ENCODE measurements at places on chromosomes 4 and X.

DNA sequence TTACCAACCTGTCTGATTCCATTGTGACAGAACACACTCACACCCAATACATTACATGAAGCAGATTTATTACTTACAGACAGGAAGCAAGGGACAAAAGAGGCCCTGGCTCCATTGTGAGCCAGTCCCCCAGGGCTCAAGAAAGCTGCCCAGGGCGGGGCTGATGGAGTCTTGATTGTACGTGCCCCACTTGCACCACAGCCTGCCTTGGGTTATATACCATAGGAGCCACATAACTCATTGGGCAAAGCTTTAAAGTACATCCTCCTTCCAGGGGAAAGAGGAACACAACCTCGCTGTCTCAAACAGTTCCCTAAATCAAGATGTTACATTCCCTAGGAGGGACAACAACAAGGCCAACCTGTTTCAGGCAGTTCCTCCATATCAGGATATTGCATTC is 3.4 kb upstream of the ZRSR2 start:
- DNase-seq, result no peak

DNA sequence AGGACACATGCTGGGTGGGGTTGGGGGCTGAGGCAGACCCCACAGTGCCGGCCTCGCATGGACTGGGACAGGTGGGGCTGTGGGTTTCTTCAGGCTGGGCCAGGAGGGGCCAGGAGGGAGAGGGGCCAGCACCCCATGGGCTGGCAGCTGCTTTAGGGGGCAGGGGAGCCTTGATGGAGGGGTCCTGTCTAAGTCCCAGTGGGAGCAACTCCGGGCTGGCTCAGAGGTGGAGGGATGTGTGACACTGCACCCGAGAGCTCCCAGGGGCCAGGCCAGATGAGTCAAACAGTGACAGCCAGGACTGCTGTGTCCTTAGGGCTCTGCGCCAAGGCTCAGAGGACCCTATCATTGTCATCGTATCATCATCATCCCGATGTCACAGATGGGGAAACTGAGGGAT is 4.4 kb upstream of the ABLIM2 start:
- no peak for DNase-seq

DNA sequence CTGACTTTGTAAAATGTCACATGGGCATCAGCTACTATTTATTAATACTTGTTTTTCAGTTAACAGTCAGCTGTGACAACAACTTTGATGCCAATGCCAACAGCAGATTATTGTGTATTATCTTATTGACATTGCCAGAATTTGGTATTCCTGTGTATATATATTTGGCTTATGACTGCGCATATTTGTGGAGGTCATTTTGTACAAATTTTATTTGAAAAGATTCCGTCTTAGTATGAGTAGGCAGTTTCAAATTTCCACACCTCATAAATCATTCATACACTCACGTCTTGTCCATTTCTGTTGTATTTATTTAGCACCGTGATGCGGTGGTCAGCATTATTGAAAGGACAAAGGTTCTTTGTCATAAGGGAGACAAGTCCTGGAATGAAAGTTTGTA is 558.2 kb upstream of the NDST4 start:
- DNase-seq, result no peak

GRCh38 chr4:38400946-38401345 is 263.1 kb upstream of the KLF3 start:
- no peak for DNase-seq

GRCh38 chrX:10502961-10503360 is 117.4 kb downstream of the MID1 start:
- no peak for DNase-seq

GRCh38 chr4:122073615-122074014 is 78.5 kb upstream of the BLTP1 start:
- no peak for DNase-seq

- DNase-seq, result no peak
Observed at GRCh38 chr4:40608628-40609027, 21.0 kb downstream of the RBM47 start.

Measured in 8988T (cell line).